ENCODE measurements at places on chromosomes 7 and 10. TPM values are rescaled to one million over a fixed set of nuclear protein-coding genes. Genes with fewer than 3 reads are reported as not detected.

FAM25A gene
- polyA plus RNA-seq, result not detected

COG5 gene
- polyA plus RNA-seq, result 27.2 TPM

ADCY1 gene
- 1.3 TPM for polyA plus RNA-seq

PLXNA4 gene
- polyA plus RNA-seq, result 0.12 TPM

GSTO2 gene
- polyA plus RNA-seq, result 1.9 TPM

OPN1SW gene
- polyA plus RNA-seq, result not detected

NPY gene
- polyA plus RNA-seq, result not detected

GRCh38 chr7:21948887-21949540, 3.3 kb upstream of the CDCA7L start:
- no peak for DNase-seq

GRCh38 chr10:103685880-103686669, 169.3 kb downstream of the SH3PXD2A start:
- peak; percentile 55 for DNase-seq

DNA sequence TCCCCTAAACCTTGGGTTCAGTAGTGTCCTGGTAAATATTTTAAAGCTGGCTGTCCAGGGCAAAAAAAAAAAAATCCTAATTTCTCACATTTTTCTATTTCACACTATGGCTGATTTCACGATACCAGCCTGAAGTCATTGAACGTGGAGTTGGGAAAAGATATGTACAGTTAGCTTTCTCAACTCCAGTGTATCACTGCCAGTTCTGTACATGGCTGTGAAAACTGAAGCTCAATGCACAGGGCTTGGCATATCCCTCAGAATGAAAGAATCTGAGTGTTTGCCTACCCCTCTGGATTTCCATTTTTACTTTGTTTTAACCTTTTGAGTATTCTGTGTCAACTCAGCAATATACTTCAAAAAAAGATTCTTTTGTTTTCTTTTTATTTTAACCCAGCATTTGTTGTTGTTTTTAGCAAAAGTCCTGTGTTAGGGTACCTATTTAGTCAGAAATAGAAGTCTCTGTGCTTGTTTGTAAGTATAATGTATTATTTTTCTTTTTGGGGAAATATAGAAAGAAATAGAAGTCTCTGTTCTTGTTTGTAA, 274.5 kb downstream of the ADK start:
- DNase-seq, result no peak

DNA sequence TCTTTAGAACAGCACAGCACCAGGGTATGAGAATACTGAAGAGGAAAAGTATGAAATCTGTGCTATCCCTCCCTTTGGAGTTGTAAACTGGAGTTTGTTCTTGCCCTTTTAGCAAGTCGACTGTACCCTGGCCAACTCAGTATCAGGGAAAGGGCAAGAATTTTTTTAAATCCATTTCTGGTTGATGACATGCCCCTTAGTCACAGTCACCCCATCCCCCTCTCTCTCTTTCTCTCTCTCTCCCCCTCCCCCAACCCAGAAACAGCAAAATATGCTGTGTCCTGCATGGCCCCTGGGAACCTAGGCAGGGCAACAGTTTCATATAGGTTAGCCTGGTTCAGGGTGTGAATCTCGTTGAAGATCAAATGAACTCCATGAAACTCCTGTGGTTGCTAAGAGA, 177.7 kb upstream of the ADO start:
- DNase-seq, result no peak

- DNase-seq, result no peak
Observed at GRCh38 chr7:71229699-71230098, 97.8 kb downstream of the GALNT17 start.

DNA sequence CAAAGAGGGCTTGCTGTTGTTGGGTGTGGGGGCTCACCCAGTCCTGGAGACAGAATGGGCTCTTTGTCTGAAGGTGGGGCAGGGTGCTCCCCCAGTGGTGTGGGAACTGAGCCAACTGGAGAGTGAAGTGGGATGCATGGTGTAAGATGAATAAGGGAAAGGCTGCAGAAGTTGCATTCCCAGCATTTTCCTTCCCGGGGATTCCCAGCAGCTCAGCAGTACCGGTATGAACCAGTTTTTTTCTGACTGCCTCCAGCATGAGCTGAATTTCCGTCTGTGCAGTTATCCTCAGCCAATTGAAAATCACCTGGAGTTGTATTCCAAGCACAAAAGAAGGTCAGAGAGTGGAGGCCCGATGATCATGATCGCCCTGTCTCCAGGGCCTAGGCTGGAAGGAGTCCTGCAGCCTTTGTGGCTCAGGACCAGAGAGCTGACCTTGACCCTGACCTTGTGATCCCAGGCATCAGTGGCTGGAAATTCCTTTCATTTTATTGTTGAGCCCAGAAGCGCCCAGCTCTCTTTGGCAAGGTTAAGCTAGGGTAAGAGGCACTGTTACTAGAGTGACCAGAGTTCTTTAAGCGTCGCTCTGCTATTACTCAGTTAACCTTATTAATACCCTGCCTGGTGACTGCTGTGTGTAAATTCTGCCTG, 33.4 kb downstream of the OGDH start:
- peak; percentile 74 for DNase-seq

- no peak for DNase-seq
Observed at GRCh38 chr10:25130906-25131305, 43.9 kb upstream of the GPR158 start.

- no peak for DNase-seq
Observed at GRCh38 chr10:78766603-78767002, 302.2 kb upstream of the ZMIZ1 start.

GRCh38 chr10:59229441-59229840, 53.0 kb downstream of the PHYHIPL start:
- no peak for DNase-seq

GRCh38 chr7:74388880-74389415, 64.8 kb upstream of the GTF2IRD1 start:
- DNase-seq, result no peak

DNA sequence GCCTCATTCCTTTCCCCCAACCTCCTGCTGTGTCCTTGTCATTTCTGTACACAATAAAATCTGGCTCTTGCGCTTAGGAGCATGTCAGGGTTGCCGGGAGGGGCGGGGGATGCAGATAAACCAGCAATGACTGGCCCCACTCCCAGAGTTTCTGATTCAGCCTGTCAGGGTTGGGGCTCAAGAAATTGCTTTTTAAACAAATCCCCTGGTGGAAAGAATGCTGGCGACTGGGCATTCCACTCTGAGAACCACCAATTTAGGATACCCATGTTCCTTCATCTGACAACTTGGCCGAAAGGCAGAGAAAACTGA, 376.4 kb downstream of the TCERG1L start:
- DNase-seq, result no peak

DNA sequence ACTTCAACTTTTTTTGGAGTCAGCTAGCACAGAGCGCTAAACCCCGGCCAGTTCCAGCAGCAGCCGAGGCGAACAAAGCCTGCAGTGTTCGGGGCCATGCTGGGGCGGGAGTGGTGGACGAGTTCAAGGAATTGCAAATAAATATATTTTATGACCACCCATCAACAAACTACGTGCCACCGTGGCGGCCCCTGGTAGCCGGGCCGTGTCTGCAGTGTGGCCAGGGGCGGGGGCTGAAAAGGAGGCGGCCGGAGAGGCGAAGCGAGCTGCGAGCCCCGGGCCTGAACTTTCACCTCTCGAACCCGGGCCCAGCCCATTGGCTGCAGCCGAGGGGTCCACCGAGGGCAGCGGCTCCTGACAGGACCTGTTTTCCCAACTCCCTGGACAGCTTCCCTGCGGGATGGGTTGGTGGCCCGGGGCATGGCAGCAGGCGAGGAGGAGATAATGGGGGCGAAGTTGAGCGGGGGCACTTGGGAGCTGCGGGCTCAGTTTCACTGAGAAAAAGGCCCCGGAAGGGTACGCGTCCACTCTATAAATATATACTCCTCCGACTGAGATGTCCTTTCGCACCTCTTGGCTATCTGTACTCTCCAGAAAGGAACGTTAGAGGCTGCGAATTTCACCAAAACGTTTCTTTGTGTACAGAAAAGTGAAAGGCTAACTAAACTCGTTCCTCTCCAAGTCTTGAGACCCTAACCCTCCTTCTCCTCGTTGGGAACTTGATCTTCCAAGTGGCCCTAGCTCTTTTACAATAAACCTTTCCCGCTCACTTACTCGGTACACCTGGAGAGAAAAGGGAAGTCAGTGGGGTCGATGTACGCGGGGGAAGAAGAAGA, 164.6 kb upstream of the PPP1R3A start:
- no peak for DNase-seq

- no peak for DNase-seq
Observed at GRCh38 chr10:11024596-11024995, 6.9 kb downstream of the CELF2 start.

DNA sequence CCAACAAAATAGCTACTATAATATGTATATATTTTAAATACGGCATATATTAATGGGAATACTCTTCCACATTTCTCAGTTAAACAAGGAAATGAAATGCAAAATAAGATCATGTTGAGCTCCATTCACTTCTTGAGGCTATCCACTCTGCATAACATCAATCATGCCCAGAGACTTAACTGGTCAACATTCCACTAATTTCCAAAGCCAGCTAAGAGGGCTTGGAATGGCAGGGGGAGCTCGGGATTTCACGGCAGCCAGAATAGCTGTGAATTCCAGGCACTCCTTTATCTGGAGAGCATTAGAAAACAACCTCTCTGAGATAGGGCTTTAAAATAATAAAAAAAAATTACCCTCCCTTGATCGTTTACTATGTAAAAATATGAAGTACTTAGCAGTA, 194.9 kb upstream of the CDCA7L start:
- no peak for DNase-seq

DNA sequence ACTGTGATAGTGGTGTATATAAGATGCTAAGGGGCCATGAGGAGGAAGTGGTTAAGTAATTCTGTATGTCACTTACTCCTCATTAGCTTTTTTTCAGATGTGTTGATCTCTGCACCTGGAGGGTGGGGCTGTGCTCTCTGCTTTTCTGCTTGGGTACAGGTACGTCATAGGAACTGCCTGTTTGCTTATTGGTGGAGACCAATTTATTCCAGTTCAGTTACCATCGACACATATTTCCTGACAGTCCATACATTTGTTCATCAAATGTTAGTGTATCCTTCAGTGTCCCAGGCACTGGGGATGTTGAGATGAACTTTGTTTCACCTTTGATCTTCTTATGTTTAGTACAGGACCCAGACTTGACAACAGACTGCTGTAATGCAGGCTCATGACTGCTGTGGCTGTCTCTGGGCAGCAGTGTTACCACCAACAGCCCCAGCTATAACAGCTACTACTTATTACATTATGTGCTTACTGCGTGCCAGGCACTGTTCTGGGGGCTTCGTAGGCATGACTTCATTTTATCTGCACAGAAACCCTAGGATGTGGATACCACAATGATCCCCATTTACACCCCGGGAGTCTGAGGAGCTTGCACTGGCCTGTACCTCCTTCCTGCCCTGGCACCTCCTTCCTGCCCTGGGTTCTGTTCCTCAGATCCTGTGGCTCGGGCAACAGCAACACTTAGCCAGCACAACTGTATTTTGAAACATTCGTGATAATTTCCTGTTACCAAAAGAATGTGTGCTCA, 87.4 kb downstream of the BUB3 start:
- DNase-seq, result no peak

DNA sequence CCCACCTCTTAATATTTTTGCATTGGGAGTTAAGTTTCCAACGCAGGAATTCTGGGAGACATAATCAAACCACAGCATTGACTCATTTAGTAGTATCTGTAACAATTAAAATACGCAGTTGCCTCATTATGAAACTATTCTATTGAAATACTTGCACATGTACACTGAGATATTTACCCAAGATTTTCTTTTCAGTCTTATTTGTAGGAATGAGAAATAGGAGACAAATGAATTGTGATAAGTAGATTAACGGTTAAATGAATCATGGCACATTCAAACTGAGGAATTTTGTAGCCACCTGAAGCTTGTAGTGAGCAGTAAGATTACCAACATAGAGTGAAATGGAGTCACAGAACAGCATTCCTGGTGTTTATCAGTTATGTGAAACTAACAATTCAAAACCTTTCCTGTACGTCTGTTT, 18.1 kb downstream of the RP9 start:
- DNase-seq, result no peak

GRCh38 chr10:88260329-88261051, 322.6 kb downstream of the RNLS start:
- no peak for DNase-seq

- no peak for DNase-seq
Observed at GRCh38 chr7:45625714-45626440, 51.7 kb downstream of the ADCY1 start.

- peak; percentile 35 for DNase-seq
Observed at GRCh38 chr10:7696545-7696944, 6.6 kb upstream of the ITIH2 start.

DNA sequence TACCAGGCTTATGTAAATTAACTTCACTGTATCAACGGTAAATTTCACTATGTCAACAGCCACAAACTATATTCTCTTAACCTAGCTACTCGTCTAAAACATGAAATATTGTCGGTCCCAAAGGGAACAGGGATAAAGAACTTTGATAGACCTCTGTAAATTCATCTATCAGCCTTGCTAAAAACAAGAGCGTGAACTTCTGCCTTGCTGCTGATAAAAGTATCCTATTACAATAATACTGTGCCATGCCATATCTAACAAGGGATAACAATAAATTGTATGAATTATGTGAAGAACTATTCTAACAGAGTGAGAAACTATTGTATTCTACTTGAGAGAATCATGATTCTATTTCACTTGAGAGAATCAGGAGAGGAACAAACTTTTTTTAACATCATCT, 117.2 kb downstream of the CNOT4 start:
- DNase-seq, result no peak

DNA sequence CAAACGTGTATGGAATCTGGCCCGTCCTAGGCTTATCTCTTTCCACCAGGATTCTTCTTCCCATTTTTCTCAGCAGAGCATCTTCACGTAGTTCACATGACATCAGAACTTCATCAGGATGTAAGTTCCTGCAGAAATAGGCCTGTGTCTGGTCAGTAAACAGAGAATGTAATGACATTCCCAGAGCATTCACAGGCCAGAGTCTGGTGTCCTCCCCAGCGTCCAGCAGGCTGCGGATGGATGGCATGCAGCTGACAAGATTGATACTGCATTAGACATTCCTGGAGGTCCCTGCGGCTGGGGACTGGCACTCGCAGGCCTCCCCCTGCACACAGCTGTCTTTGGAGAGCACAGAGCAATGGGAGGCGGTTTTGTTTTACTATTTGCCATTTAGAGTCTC, 28.7 kb downstream of the MGMT start:
- no peak for DNase-seq

DNA sequence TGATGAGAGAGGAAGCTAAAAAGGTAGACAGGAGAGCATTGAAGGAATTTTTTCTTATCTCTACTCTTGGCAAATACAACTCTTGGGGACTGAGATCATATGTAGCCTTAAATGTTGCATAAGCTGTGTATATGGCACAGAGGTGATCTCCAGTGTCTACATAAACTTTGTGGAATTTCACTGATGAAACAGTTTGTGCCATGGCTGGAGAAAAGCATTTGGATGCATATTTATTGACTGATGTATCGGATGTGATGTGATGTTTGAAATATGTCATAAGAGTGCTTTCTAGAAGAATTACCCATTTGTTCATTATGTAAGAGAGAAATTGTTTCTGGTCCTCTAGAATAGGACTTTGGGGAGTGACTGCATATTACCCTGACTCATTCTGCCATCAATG, 244.9 kb upstream of the LRRTM3 start:
- DNase-seq, result no peak
